ENCODE measurements at places on chromosomes 12 and 14. TPM values are rescaled to one million over a fixed set of nuclear protein-coding genes. Genes with fewer than 3 reads are reported as not detected.

RTN1 gene
- total RNA-seq: 0.26 TPM

DNA sequence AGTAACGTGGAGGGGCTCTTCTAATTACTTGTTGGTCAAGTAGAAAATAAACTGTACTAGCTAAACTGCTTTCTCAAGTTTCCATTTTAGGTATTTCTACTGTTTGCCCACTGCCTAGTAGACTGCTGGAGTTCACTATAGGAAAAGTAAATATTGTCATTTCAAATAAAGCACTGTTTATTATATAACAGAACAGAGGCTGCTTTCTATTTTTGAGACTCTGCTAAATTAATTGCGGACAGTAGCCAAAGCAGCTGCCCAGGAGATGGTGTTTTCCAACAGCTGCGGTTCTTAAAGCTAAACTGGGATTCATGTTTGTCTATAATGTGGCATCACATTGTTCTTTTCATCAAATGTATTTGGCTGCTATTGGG lies 15.9 kb upstream of the SIX1 start:
- DNase-seq: no peak

DNA sequence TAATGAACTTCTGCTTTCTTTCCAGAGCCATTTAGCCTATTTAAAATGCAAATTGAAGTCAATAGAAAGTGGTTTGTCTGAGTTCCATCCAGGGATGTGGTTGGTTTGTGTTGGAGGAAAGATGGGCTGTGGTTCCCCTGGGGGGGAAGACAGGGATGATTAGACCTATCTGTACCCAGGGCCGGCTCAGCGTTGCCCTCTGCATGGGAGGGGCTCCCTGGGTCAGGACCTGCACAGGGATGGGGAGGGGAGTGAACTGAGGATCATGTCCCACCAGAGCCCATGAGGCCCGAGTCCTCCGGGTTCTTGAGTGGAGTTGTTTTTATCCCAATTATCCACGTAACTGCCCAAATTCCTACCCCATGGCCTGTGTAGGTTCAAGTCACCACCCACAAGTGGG lies 76.9 kb upstream of the SFSWAP start:
- no peak for DNase-seq

- no peak for DNase-seq
These were observed 11.9 kb upstream of the DCN start for GRCh38 chr12:91194500-91194899.

GRCh38 chr14:57865403-57866198 lies at the start of gene SLC35F4:
Gene SLC35F4 (minus strand): TSS chr14:57866092.
- no peak for DNase-seq

DNA sequence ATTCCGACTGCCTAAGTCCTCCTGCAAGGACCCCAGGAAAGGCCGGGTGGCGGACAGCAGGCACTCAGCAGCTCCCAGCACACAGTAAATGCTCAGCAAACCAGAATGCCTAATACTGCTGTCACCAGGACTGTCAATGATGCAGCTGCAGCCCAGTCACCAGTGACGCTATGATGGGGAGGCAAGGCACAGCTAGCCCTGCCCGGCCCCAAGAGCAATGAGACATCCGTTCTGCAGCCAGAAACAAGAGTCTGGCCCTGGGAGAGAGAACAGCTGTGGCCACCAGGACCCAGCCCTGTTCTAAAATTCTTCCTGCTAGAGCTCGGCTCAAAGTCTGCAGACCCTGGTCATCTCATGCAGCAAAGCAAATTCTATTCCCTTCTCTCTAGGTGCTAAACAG lies 69.8 kb downstream of the NCOR2 start:
- DNase-seq: no peak

DNA sequence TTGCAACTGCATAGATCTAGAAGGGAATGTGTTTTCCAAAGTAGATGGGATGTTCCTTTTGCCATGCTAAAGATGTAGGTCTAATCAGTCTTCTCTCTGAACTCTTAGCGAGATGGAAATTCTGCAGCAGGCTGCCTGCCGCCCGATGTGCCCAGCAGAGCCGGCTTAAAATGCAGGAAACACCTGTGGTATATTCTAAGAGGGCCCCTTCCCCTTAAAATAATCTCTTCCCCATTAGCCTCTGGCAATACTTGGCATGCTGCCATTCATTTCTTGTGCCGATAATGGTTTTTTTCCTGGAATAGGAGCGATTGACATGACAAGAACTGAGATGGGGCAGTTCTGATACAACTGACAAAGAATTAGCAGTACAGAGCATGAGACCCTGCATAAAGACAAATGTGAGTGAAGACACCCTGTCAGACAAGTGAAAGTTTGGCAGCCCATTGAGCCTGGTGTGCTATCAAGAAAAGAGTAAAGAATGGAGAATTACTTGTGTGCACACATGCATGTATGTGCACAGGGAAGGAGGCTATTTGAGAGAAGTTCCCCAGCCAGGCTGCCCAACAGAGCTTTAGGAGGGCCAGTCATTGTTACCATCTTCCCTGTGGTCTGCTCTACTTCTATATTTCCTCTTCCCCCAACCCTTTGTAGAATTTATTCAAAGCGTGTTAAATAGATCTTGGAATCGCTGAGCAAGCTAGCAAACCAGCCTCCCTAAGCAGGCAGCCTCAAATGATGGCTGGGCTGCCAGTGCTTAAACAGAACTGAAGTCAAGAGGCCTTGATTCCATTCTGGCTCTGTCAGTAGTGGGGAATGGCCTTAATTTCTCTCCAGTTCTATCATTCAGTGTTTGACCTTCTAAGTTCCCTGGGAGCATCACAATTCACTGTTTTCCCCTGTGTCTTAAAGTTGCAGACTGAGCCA lies 29.6 kb upstream of the NTF3 start:
- DNase-seq: no peak

Measured in uterus (tissue), 4 donors.